ENCODE measurements at places on chromosomes 7 and 10.

DNA sequence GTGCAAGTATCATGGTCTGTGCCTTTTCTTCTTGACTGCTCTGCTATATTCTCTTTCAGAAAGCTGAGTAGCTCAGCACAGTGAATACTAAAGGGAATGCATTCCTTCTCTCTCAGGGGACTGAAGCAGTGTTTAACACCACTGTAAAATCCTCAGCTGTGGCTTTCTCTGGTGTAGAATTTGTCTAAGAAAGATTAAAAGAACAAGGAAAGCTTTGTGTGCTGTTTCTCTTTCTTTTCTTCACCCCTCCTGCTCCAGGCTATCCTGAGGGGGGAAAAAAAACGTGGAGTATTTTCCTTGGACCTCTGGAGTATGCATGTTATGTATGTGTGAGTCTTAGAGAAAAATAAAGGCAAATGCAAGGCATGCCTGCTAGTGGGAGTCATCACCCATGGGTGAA is 383.9 kb downstream of the AUTS2 start:
- no peak for DNase-seq

GRCh38 chr10:49313501-49314070 is 14.6 kb downstream of the C10orf71 start:
- DNase-seq, result no peak

DNA sequence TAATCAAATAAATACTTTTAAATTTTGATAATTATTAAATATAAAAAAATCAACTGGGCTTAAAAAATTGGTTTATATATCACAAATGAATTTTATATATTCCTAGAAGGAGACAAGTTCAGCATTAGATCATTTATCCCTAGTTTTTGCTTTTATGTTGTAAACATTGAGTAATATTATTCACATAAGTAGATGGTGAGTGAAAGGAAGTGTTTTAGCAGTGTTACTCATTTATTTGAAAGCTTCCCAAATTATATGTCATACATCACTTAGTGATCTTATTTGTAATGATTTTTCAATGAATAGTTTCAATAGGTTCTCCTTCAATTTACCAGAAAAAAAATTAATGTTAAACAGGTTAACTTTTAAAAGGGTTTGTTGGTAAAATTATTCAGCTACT is 15.8 kb downstream of the KLLN start:
- DNase-seq, result no peak

- DNase-seq, result no peak
Measured at GRCh38 chr10:92222603-92223262, 68.1 kb downstream of the CPEB3 start.

DNA sequence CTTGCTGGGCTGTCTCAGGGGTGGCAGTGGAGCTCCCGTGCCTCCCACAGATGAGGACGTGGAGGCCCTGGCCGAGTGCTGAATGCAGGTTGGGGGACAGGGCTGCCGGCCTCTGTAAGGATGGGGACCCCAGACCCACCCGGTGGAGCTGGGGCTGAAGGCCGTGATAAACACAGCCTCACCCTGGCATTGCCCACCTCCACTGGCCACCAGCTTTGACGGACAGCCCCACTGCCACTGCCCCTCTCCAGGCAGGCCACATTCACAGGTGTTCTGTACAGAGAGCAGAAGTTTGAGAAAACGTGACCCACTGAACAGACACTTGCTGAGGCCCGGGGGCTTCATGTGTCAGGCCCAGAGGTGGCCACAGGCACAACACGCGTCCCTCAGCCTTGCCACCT is 126.2 kb downstream of the LHPP start:
- no peak for DNase-seq

DNA sequence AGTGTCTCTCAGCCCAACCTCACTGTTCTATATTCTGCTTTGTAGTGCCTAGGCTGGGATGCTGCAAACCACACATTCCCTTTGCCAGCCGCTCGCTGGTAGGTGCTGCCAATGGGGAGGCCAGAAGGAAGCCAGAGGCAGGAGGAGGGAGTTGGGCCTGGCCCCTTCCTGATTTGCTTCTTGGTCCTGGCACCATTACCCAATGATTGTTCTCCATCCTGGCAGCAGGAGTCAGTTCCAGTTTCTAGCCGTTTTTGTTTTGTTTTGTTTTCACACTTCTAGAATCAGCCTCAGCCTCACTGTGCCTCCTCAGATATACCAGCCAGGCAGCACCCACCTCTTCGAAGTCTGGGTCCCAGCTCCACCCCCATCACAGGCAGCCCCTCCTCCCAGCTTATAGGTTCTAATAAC is 27.4 kb upstream of the LOXL4 start:
- no peak for DNase-seq

- no peak for DNase-seq
Measured at GRCh38 chr10:130998642-130999041, 312.9 kb downstream of the TCERG1L start.

DNA sequence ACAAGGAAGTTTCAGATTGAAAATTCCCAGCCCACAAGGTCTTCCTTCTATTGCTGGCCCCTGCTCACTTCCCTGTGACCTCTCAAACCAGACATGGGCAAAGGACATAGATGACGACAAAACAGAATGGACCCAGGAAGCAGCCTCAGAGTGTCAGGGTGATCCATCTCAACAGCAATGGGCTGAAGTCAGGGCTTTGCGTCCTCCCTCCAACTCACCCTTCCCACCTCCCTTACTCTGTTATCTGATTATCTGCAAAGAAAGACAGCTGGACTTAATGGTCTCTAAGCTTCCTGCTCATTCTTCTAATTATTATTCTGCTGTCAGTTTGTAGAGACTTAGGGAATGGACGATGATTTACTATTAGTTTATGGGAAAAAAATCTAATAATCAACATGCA is 115.9 kb downstream of the PIP4K2A start:
- DNase-seq, result no peak

GRCh38 chr7:75776295-75776971 is 4.4 kb upstream of the CCL26 start:
- peak; percentile 4 for DNase-seq

DNA sequence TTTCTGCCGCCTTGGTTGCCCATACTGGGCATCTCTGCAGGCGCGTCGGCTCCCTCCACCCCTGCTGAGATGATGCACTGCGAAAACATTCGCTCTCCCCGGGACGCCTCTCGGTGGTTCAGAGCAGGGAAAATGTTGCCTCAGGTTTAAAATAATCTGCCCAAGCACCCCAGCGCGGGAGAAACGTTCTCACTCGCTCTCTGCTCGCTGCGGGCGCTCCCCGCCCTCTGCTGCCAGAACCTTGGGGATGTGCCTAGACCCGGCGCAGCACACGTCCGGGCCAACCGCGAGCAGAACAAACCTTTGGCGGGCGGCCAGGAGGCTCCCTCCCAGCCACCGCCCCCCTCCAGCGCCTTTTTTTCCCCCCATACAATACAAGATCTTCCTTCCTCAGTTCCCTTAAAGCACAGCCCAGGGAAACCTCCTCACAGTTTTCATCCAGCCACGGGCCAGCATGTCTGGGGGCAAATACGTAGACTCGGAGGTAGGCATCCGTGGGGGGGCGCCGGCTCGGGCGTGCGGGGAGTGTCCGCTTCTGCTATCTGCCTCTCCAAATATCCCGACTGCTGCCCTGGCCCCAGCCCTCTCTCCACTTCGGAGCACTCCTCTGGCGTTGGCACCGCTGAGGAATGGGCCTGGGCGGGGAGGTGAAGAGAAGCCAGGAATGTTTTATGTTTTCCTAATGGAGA is at the start of gene CAV1:
CAV1 (plus strand) TSS at position 428 of the 689 bp plus-strand sequence; CDS start at position 455, 27 bp downstream.
- peak; percentile 30 for DNase-seq

- DNase-seq, result peak; percentile 26
Measured at GRCh38 chr10:28300027-28300426, 2.8 kb downstream of the MPP7 start.

DNA sequence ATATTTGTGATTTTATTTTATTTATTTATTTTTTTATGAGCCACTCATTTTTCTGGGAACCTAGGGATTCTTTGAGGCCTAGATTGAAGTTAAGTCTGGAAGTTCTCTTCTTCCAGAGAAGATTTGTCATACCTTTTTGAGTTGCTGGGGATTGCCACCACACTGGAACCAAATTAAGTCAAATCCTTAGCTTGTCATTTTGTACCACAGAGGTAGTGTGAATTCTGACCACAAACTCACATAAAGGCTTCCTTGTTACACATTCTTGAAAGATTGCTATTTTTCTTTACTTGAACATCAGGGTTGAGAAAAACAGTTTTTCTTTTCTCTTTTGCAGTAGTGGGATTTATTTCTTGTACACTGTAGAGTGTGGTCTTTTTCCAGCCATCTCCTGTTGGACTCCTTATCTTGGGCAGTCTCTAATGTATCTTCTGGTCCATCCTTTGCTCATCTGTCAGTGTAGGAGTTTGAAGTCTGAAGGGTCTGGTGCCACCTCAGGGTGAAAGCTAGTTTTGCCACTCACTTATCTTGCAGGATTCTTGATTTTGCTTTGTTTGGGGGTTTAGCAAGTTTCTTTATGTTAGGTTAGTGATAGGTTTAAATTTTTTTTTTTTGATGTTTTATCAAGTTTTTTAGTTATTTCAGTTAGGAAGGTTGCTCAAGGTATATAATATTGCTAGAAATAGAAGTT is 24.8 kb downstream of the PCBD1 start:
- DNase-seq, result no peak

GRCh38 chr7:98305951-98306535 is 24.6 kb downstream of the BRI3 start:
- DNase-seq, result no peak

DNA sequence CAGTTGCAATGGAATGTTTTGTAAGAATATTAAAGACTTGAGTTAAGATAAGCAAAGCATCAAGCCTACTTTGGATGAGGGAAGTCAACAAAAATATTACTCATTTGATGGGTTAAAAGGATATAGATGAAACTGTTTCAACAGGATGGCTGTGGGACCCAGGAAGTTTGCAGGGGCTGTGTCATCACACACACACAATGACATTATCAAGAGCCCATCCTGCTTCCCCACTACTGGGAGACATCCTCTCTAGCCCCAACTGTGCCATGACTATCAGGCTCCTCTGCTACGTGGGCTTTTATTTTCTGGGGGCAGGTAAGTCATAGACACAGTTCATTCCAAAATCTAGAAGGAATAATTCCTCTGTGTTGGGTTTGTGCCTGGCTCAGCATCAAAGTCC is 78.8 kb upstream of the PRSS1 start:
- DNase-seq, result no peak

DNA sequence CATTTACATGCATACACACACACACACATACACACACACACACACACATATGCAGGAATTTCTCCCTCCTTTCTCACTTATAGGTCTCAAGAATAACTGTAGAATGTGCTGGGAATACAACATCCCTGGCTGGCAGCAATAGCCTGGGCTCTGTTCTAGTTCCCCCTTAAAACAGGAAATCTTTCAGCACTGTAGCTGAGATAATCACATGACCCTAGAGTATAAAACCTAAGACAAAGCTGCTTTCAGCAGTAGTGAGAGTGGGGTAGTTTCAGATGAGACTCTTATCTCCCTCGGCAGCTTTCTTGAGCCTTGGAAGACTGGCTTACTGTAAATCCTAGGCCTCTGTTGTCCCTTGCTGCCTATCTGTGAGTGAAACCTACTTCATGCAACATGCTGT is 137.4 kb upstream of the AKR1E2 start:
- no peak for DNase-seq

DNA sequence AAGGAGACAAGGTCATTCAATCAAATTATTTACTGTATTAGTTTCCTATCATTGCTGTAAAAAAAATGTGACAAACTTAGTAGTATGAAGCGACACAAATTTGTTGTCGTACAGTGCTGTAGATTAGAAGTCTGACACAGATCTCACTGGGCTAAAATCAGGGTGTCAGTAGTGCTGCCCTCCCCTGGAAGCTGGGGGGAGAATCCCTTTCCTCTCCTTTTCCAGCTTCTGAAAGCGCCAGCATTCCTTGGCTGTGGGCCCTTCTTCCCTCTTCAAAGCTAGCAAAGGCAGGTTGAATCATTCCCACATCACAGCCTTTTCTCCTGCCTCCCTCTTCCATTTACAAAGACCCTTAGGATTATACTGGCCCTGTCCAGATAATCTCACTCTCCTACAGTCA is 28.0 kb downstream of the VPS41 start:
- no peak for DNase-seq

GRCh38 chr7:103010211-103010610 is 64.4 kb downstream of the FBXL13 start:
- no peak for DNase-seq

DNA sequence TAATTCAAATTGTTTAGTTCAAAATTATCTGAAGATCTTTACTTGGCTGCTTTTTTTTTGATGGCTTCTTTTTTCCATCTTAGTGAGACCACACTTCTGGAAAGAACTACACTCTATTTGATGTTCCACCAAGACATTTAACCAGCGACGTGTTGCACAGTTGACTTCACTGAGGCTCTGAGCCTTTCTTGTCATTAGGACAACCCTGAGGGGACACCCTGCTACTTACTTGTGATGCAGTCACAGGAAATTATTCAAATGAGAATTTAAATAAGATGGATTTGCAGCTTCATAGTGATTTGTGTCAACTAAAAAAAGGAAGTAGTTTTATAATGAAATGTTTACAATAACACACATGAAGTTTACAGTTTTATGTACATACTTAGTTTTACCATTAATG is 25.6 kb upstream of the PIK3CG start:
- no peak for DNase-seq

- no peak for DNase-seq
Measured at GRCh38 chr7:95454438-95455045, 19.7 kb upstream of the PON2 start.

DNA sequence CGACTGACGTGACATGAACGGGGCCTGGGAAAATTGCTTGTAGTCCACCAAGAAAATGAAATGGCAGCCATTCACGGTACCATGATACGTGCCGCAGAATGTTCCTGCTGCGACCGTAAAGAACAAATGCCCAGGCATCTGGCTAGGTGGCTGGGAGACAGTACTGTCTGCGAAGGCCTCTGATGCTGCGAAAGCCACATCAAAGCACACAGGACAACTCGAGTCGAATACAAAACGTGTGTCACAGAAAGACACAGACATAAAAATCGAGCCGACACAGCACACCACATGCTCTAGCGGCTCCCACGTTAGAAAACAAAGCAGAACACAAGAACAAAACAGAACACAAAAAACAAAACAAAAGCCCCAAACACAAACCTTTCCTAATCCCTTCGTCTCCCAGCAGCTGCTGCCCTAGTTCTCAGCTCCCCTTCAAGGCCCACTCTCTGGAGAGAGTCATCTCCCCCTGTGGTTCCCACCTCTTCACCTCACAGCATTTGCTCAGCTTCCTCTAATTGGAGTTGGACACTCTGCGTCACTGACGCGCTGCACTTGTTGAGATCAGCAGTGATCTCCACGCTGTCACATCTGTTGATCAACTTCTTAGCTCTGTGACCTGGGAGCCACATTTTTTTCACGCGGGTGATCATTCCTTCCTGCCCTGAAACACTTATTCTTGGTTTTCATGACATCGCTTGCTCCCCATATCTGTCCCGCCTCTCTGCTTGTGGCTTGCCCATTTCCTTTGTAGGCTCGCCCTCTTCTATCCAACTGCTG is 112.2 kb downstream of the CLEC2L start:
- DNase-seq, result peak; percentile 72

- no peak for DNase-seq
Measured at GRCh38 chr10:125011926-125012705, 70.2 kb downstream of the ZRANB1 start.

- no peak for DNase-seq
Measured at GRCh38 chr10:4506095-4506494, 319.9 kb upstream of the AKR1E2 start.

GRCh38 chr7:111910656-111911055 is 295.5 kb downstream of the DOCK4 start:
- DNase-seq, result no peak

- no peak for DNase-seq
Measured at GRCh38 chr7:33744293-33745075, 160.9 kb upstream of the BMPER start.
